NCI-H748 treated with DMSO at 0.1 percent for 48 hours (cell line): ENCODE measurements at places on chromosomes 4 and X.

- DNase-seq = no peak
These were observed 39.8 kb downstream of the SHISA3 start for GRCh38 chr4:42436928-42437565.

GRCh38 chr4:182778222-182778982, 138.8 kb downstream of the DCTD start:
- no peak for DNase-seq

DNA sequence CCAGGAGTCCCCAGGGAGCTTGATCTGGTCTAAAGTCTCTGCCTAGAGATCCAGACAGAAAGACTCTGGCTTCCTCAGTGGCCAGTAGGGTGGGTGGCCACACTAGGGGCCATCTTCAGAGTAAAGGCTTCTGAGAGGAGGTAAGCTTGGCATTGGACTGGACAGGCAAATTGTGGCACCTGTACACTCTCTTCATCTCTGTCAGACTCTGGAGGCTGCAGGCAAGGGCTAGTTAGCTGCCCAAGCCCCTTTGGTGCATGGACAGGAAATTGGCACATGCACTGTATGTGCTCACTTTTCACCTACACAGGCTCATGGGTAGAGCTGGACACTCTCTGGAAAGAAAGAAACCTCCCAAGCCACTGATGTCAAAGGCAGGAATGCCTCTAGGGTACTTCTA, 142.8 kb downstream of the PJA1 start:
- no peak for DNase-seq

GRCh38 chr4:2792396-2792710, 532 bp upstream of the SH3BP2 start:
- no peak for DNase-seq

DNA sequence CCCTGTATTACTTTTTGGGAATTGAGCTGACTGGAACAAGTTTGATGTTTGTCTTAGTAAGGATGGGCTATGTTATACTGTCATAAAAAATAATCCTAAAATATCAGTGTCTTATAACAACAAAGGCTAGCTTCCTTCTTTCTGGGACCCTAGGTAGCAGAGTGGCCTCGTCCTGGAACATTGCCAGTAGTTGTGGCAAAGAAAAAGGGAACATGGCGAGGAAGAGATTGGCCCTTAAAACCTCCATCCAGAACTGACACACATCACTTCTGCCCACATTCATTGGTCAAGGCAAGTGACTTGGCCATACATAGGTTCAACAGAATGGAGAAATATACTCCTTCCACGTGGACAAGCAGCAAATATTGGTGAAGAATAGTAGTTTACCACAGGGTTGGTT, 287.9 kb downstream of the PPP1R2C start:
- no peak for DNase-seq

DNA sequence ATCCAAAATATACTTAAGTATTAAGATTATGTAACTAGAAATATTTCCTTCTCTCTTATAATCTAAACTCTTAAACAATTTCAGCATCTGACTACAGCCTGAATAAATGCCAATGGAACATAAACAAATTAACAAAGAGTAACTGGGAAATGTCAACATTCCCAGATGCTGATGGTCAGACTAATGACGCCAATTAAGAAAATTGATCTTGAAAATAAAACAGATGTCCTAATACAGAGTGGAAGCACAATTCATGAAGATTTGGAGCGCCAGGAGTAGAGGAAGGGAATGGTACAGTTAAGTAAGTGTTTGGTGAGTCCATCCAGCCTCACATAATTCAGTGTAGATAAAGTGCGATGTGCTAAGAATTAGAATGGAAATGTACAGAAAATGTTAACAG, 203.7 kb upstream of the NWD2 start:
- DNase-seq = no peak

DNA sequence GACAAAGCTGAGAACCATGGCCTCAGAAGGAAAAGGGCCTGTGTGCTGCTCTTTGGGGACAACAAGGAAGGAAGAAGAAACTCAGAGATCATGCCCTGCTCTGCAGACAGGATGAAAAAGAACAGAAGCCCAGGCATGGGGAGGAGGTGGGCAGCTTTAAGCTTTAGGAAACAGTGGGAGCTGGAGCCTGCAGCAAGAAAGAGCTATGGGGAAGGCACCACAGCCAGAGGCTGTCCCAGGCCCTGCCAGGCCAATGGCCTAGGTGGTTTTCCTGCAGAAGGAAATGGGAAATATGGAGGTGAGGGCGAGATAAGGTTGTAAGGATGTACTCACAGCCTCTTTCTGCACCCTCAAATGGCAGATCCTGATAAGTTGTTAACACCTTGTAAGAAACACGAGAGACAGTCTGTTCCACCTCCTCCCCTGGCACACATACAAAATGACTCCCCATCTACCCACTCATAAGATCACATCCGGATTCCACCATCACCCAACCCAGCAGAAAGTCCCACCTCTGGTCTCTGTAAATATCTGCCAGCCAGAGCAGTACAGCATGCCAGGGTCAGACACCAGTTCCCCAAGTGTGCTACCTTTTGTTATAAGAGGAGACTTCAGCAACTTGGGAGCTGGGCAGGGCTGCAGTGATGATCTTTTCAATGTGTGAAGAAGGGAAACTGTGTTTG, 105.2 kb downstream of the RTL5 start:
- no peak for DNase-seq

DNA sequence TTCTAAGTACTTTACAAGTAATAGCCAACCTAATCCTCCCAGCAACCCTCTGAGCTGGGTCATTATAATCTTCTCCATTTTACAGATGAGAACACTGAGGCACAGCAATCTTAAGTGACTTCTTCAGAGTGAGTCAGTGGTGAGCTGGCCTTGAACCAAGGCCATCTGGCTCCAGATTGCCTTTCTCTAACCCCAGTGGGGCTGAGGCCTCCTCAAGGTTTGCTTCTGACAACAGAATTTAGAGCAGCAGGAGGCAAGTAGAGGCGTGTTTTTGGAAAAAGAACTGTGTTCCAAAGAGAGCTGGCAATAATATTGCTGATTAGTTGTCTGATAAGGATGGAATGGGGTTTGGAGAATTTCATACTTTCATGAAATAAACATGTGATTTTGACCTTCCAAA, 41.2 kb downstream of the PIR start:
- no peak for DNase-seq
